ENCODE measurements at places on chromosomes 2 and 18.

GRCh38 chr2:151946899-151947812 is 118.9 kb upstream of the ARL5A start:
- no peak for DNase-seq

GRCh38 chr18:24683925-24684324 is 223.5 kb downstream of the HRH4 start:
- no peak for DNase-seq

DNA sequence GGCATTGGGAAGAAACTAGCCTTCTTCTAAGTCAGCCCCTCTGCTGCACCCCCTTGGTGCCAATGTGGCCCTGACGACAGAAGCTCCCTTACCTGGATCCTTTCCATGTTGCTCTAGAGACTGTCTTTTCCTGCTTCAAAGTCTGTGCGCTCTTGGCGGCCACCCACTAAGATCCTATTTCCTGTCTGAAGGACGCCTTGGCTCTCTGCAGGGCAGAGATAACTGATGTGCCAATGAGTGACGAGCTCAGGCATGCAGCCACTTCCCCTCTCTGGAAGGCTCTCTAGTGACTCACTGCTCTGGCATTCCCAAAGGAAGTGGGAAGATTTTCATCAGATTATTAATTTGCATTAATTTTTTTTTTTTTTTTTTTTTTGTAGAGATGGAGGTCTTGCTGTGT is 273.5 kb downstream of the CDH20 start:
- DNase-seq: no peak

GRCh38 chr2:107320881-107321280 is 434.9 kb upstream of the ST6GAL2 start:
- no peak for DNase-seq

- DNase-seq: no peak
Measured at GRCh38 chr2:234638966-234639365, 142.1 kb upstream of the ARL4C start.

GRCh38 chr2:171763602-171764001 is 76.3 kb downstream of the DYNC1I2 start:
- DNase-seq: no peak

DNA sequence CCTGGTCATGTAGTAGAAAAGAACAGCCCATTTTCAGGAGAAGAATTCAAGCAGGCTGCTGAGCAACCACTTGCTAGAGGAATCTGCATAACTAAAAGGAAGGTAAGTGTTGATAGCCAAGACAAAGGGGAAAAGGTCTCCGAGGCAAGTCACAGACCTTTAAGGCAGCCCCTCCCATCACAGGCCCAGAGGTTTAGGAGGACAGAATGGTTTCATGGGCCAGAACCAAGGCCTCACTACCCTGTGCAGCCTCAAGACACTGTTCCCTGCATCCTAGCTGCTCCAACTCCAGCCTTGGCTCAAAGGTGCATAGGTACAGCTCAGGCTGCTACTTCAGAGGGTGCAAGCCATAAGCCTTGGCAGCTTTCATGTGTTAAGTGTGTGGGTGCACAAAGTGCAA is 238.6 kb upstream of the CYP26B1 start:
- no peak for DNase-seq

GRCh38 chr2:101677658-101678057 is 19.8 kb upstream of the MAP4K4 start:
- no peak for DNase-seq

GRCh38 chr2:24957976-24958375 is 13.8 kb downstream of the DNAJC27 start:
- no peak for DNase-seq

DNA sequence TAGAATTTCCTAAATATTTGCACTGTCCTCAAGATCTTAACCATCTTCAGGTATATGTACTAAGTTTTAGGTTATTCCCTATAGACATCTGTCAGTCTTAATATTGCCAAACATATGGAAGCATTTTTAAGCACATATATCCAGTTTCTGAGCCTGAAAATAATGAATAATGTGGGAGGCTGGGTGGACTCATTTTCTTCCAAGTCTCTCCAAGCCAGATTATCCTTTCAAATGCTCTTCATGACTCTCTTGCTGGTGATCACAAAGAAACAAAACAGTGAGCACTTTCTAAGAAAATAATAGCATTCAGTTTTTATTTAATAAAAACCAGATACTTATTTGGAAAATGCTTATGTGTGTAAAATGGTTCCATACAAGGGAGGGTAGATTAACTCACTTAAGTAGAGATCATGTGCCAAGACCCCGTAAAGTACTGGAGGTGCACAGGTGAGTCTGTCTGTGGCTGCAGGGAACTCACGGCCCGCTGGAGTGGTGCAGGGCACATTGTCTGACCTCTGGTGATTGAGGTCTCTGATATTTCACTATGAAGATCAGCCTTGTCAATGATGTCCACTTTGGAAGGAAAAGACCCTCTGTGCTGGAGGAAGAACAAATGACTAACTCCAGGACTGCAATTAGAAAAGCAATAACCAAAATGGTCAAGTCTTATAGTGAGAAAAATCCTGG is 161.6 kb downstream of the TMEM18 start:
- DNase-seq: no peak

DNA sequence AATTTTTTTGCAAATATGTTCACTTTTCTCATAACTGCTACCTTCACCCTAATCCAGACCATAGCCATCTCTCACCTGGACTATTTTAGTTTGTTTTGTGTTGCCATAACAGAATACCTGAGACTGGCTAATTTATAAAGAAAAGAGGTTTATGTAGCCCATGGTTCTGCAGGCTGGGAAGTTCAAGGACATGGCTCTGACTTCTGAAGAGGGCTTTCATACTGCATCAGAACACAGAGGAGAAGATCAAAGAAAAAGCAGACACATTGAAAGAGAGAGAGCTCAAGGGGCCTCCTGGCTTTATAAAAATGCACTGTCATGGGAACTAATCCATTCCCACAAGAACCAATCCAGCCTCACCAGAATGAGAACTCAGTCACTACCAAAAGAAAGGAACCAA is 25.0 kb upstream of the DDX18 start:
- DNase-seq: no peak

DNA sequence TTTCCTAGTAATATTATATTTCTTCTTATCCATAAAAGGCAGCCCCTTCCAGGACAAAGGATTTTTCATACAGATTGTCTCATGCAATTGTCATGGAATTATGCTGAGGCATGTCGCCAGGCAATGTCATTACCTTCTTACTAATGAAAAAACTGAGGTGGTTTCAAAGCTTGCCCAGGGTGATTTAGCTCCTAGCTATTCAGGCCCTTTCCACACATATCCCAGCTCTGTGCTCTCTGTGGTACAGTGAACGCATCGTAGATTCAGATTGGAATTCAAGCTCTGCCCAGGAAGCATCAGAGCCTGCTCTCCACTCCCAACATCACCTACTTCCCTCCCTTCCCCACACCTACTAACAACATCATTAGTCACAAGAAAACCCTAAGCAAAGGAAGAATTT is 60.1 kb downstream of the ATP8B1 start:
- DNase-seq: no peak

GRCh38 chr2:126942427-126943203 is 43.9 kb downstream of the TEX51 start:
- no peak for DNase-seq

- no peak for DNase-seq
Measured at GRCh38 chr18:22398464-22398863, 19.3 kb downstream of the CTAGE1 start.

DNA sequence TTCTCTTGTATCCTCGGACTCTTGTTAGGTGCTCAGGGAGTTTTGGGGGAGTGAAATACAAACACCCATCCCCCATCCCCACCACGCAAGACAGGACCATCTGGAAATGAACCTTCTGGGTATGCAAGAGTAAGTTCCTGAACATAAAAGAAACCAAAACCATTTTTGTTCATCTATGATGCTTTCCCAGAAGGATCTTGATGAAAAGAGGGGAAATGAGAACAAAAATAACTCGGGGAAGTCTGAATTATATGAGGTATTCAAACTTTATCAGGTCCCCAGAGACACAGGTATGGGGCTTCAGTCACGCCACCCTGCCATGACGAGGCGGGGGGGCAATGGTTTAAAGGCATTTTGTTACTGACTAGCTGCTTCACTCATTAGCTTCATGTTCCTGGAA is 68.6 kb upstream of the DNMT3A start:
- DNase-seq: no peak

GRCh38 chr2:81523344-81523743 is 1218.8 kb upstream of the LRRTM1 start:
- DNase-seq: no peak

DNA sequence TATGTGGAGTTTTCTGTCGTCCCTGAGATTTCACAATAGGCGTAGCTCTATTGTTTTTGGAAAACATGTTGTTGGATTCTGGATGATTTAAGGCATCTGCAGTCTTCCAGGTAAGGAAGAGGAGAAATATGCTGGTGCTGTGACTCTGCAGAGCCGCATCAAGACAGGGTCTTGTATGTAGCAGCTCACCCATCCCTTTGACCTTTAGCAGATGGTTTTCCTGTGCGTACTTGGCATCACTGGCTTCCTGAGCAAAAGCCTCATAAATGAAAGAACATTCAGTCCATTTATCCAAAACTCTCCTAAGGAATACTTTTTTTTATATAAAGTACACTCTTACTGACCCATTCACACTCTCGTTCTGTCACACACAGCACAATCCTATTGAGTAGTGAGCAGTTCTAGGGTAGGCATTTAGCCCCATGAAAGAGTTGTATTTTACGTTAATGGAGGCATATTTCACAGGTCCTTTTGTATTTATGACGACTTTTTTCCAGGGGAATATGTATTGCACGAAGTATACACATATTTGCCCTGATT is 443.9 kb downstream of the STK39 start:
- no peak for DNase-seq

- DNase-seq: no peak
Measured at GRCh38 chr18:905307-905947, 756 bp downstream of the ADCYAP1 start.

DNA sequence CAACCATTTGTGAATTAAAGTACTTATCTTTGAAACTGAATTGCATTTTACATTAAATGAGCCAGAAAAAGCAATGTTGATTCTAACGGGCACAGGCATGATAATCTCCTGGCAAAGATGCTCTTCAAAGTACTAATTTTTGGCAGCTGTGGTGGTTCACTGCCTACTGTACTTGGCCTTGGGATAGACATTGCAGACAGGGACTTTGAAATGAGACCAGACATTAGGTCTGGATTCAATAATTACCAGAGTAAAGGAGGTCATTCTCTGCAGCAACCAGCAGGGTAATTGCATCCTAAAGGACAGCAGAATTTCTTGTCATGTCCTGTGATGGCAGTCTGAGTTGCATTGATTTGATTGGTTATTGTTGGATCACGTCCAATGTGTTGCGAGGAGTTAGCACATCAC is 986.5 kb downstream of the TDRD15 start:
- DNase-seq: no peak

DNA sequence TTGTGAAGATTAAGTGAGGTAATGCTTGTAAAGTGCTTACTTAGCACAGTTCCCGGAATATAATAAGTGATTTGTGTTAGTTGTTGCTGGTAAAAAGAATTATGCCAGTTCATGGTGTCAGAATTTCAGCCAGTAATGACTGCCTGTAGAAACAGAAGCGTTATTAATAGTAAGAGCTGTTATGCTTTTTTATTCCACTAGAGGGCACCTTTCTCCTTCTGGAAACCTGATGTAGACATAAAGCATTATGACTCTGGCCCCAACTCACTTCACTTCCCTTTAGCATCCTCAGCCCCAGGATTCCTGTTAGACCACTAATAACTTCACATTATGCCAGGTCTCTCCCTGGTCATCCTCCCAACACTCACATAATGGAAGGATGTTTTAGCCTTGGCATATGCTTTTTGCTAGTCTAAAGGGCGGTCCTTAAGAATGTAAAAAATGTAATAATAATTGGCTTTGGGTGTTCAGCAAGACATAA is 34.9 kb downstream of the C18orf54 start:
- DNase-seq: no peak

- no peak for DNase-seq
Measured at GRCh38 chr2:156883804-156884203, 373.7 kb upstream of the GALNT5 start.

GRCh38 chr2:237774811-237775553 is 23.6 kb upstream of the RBM44 start:
- no peak for DNase-seq

DNA sequence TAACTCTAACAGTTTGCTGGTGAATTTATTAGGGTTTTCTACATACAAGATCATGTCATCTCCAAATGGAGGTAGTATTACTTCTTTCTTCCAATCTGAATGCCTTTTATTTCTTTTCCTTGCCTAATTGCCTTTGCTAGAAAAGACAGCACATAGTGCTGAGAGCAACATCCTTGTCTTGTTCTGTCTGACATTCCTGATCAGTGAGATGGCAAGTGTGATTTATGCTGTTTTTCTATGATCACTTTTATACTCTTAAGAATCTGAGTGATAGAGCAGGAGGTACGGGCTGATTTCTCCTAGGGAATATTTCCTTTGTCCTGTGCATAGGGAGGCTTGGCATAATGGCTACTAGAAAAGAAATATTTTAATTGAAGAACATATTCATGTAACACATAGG is 17.3 kb downstream of the LYPD6B start:
- no peak for DNase-seq

GRCh38 chr2:120376679-120377640 is 31.0 kb downstream of the INHBB start:
- DNase-seq: no peak

DNA sequence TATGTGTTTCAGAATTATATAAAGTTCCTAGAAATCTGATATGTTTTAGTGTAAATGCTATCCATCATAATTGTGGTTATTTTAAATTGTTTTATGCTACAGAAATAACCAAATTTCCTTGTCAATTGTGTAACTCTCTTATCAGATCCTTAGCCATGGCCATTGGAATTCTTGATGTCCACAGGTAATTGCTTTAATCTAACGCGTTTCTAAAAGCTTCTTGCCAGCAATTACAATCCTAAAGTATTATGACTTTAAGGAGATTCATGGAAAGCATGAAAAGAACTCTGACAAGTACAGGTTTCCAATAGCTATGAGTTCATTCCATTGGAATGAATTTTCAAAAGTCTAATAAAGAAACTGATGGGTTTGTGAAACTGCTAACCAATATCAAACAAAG is 472.1 kb downstream of the ERBB4 start:
- DNase-seq: no peak

DNA sequence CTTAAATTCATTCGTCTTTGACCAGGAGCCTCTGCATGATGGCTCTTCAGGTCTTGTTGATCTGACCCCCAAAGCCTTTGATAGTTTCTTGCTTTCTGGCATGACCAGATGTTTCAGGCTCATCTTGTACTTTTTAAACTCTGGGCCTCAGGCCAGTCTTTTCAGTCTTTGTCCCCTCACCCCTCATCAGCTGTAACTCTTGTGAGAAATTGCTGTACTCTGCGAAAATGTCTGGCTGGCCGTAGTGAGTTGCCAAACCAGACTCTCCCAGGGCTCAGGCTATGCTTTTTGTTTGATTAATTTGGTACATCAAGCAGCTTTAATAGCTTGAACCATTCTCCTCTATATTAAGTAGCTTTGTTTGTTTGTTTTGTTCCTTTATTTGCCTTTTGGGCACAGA is 75.9 kb downstream of the BABAM2 start:
- DNase-seq: no peak

DNA sequence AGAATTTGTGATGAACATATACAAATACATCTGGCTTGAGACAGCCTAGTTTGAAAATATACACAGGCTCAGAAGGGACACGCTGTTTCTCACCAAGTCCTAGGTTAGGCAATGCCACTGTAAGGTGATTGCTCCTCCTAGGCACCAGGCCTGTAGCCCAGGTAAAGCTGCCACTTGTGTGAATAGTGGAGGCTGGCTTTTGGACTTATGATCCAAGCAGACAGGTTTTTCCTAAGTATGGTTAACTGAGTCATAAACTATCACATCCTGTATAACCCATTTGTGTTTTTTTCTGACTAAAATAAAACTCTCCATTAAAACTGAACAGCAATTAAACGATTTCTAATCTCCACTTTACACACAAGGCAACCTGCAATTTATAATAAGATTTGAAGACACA is 81.0 kb downstream of the SEMA4F start:
- no peak for DNase-seq
